NCI-H1694 treated with DMSO at 0.1 percent for 48 hours (cell line): ENCODE measurements at places on chromosomes 4 and X.

DNA sequence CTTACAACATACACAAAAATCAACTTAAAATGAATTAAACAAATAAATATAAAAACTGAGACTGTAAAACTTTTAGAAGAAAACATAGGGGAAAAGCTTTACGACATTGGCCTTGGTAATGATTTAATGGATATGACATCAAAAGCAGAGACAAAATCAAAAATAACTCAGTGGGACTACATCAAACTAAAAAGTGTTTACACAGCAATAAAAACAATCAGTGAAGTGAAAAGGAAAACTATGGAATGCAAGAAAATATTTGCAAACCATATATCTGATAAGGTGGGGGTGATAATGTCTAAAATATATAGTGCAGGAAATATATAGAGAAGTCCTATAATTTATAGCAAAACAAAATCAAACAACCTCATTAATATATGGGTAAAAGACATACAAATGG lies 364.4 kb upstream of the INTU start:
- DNase-seq: no peak

DNA sequence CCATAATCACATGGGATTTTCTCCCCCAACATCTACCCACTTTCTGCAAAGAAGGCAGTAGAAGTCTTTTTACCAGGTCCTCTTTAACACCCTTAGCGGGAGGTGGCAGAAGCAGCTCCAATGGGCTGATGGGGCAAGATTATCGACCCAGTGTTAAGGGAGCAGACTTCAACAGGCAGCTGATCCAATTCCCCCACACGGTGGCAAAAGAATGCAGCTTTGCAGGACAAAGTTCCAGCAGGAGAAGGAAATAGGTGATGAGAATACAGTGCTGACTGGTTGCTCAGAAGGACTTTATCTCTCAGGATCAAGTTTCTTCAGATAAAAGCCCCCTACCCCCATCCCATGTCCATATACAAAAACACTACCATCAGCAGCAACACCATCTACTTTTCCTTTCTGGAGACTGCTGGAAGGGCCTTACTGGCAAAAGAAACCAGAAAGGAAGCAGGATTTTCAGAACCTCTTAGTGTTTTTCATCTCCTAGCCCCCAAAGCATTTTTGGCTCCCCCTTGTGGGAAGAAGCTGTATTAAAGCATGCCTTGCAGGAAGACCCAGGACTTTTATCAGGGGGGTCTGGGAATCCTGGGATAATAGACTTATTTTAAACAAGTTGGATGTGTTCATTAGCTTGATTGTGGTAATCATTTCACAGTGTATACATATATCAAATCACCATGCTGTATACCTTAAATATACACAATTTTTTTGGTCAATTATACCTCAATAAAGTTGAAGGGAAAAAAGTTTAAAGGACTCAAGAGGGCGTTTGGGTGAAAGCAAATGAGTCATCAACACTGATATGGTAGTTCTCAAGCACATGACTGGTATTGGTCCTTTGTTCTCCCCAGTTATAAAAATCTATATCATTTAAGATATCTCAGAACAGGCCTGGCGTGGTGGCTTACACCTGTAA lies 146.4 kb downstream of the GPC3 start:
- no peak for DNase-seq

GRCh38 chr4:183014361-183015084 lies 84.5 kb upstream of the WWC2 start:
- DNase-seq: no peak

DNA sequence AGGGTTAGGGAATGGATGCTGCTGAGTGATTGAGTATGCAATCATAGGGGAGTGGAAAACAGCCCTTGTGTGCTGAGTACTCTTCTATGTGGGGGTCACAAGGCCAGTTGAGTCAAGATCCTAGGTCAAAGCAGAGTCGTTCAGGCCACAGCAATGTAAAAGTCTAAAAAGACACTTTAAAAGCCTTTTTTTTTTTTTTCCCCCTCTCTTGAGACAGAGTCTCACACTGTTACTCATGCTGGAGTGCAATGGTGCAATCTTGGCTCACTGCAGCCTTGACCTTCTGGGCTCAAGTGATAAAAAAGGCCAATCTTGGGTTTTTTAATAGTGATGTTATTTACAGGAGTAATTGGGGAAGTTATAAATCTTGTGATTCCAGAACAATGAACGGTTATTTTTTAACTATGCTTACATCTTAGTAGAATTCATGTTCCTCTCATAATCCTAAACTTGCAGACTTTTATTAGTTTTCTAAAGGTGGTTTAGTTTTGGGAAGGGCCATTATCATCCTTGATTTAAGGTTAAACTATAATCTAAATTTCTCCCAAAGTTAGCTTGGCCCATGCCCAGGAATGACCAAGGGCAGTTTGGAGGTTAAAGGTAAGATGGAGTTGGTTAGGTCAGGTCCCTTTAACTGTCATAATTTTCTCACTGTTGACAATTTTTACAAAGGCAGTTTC lies 82.2 kb upstream of the BMP2K start:
- no peak for DNase-seq

DNA sequence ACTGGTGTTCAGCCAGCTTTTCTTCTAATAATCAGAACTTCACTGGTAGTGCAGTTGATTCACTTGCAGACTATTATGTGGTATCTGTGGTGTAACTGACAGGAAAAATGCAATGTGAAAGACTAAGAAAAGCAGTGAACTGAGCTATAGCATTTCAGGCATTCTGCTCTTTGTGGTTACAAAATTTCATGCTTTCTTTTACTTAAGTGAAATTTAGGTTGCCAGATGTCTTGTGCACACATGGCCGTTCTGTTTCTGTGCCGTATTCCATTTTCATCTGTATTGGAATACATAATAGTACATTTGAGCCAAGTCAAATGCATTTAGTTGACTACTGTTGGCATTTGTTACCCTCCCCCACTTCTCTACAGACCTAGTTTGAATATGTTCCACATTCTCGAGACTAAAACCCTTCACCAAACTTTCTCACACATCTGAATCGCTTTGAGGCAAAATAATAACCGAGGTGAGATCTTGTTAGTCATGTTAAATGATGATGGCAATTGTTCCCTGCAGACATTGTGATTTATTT lies 8.2 kb downstream of the RTL3 start:
- DNase-seq: no peak

DNA sequence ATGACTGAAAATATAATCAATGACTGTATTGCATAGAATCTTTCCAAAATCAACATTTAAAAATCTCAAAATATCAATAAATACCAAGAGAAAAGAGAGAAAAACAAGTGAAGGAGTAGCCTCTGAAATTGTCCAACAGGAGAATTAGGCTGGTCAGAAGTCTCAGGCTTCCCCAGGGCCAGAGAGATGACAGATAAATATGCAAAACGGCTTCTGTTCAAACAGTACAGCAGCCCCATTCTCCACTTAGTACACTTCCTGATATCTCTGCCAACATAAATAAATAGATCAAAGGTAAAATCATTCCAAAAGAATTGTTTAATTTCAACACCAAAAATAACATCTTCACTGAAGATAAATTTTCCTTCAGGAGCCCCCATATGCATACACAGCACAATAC lies 204.7 kb upstream of the GABRA2 start:
- no peak for DNase-seq

GRCh38 chrX:45716750-45717149 lies 516.1 kb upstream of the DIPK2B start:
- DNase-seq: no peak

- DNase-seq: no peak
Measured at GRCh38 chr4:6916587-6917460, 7.2 kb downstream of the TBC1D14 start.

GRCh38 chr4:180852738-180853137 lies 1390.5 kb upstream of the TENM3 start:
- DNase-seq: no peak

GRCh38 chr4:52249581-52249980 lies 198.5 kb downstream of the SPATA18 start:
- no peak for DNase-seq

GRCh38 chrX:77436271-77436670 lies 10.9 kb upstream of the FGF16 start:
- DNase-seq: no peak

DNA sequence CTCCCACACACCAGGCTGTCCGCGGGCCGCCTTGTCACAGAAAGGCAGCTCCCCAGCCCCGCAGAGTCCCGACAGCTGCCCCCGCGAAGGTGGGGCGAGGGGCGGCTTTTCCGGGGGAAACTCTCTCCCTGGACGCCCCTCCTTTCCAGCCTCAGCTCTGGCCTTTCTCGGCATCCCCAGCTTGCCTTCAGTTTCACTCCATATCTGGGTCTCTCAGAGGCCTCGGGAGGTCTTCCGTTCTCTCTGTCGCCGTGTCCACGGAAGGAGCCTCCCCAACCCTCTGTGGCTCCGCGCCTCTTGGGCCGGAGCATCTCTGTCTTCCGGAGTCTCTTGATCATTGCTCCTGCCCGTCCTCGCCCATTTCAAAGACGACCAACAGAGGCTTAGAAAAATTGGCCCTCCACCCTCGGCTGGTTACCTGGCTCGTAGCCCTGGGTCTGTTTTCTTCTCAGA lies 6.1 kb upstream of the MSX1 start:
- no peak for DNase-seq

GRCh38 chrX:114905251-114905650 lies 112.2 kb downstream of the IL13RA2 start:
- DNase-seq: no peak

DNA sequence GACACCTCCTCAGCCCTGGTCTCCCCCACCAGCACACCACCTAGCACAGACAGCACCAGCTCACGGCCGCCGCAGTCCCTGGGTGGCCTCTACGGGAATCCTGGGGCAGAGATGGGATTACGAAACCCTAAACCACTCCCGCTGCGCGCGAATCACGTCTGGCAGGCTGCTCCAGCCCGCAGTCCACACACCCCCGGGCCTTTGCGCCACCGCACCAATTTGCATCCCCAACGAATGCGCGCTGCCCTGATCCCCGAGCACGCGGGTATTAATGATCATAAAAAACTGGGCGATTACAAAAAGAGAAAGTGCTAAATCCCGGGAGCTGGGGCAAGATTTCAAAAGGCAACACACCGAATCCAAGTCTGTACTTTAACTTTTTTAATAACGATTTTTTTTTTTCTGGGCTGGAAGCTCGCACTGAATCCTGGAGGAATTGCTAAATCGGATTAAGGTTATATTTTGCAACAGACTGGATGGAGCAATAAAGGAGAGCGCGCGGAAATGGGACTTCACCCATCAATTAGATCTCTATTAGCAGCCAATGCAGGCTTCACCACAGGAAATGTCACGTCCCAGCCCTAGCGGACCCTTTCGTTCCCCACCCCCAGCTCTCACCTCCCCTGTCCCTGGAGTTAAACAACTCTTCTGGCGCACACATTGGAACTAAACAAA lies 69.8 kb upstream of the TMEM33 start:
- DNase-seq: no peak

DNA sequence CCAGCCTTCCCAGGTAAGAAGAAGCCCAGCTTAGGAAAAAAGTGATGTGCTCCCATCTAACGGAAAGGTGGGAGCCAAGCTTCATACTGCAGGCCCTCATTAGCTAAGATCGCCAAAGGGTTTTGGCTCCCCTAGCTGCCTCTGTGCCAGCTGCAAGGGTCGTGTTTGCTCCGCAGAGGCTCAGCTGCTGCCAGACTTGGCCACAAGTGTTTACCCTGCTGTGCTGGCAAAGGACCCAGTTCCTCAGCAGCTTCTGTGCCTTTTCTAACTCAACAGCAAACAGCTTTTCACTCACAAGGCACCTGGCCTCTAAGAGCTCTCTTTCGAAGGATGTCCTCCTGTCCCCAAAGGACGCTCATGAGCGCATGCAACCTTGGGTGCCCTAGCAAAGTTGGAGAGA lies 12.2 kb upstream of the VMA21 start:
- peak; percentile 71 for DNase-seq

DNA sequence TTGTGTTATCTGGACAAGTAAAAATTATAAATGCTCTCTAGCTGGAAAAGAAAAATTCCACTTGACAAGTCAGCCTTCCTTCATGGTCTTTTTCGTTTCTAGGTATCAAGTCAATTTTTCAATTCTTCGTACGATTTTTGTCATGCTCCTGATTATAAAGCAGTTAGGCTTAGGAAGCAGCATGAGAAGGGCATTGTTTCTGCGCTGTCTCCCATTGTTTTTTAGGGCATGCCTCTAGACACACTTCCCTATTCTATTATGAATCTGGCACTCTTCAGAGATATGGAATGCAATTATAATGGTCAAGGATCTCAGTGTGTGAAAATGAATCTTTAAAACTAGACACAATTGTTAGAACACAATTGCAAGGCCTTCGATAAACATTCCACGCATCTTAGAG lies 164.1 kb upstream of the FAT1 start:
- no peak for DNase-seq

DNA sequence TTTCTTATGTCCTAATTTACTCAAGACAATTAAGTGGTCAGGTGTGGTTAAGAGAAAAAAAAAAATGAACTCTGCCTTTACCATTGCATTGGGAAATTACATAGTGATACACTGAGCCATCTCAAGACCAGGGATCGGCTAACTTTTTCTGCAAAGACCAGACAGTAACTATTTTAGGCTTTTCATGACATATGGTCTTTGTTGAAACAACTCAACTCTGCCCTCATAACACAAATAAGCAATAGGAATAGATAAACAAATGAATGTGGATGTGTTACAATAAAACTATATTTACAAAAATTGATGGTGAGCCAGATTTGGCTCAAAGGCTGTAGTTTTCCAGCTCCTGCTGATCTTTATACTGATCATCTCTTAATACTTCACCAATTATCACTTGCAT lies 632.6 kb upstream of the INTU start:
- no peak for DNase-seq

DNA sequence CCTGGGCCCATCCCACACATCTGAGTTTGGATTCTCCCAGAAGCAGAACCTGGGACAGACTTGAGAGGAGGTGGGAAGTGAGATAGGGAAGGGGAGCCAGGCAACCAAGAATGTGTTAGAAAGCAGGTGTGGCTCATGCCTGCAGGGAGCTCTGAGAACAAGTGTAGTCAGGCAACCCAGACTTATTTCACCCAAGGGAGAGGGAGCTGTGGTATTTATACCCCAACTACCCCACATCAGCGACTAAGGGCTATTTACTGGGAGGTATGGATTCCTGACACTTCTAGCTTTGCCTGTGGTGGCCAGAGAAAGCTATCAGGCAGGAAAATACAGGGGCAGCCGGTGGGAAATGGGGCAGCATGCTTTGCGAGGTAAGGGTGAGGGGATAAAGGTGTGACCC lies 125.8 kb upstream of the MSX1 start:
- DNase-seq: no peak

DNA sequence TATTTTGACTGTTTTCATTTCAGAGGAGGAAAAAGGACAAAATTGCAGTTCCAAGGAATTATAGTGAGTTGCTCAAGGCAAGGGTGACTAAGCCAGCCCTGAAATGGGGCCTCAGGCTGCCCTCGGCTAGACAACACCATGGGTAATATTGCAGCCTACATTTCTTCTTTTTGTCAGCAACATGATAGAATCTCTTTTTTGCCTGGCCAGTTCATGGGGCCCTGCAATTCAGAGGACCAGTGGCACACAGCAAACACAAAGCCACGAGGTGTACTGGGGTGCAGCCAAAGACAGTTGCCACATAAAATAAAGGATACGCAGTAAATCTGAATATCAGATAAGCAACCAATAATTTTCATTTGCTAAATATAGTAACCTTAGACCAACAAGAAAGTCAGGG lies 41.8 kb downstream of the RBM47 start:
- DNase-seq: no peak

- DNase-seq: no peak
Measured at GRCh38 chr4:153138736-153139135, 65.5 kb upstream of the TRIM2 start.
